ENCODE measurements at places on chromosomes 2 and 18.

DNA sequence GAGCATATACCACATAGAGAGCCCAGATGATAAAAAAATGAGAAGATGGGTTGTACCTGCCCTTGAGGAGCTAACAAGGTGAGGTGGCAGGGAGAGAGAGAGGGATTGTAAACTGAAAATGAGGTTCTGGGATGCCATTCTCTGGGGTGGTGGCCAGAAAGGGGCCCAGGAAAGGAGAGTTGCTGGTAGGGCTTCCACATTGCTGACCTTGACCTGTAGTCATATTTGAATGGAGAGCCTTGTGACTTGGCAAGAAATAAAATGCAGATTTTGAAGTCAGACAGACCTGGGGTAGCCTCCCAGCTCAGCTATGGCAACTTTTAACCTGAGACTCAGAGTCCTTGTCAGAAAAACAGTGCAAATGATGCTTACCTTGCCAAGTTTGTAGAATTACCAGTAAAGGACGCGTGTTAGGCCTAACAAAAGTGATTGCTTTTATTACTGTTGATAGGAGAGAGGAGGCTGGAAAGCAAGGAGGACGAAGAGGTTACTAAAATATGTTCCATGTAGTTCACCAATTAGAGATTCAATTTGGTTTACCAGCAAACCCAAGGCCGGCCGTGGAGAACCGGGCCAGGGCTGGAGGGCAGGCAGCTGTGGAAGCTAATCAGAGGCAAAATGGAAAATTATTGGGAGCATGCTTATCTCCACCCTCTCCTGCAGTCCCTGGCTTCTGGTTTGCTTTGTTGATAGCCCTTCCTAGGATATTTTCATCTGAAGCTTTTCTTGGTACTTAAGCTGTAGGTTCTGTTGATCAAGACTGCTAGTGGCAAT lies 3.9 kb downstream of the NPAS2 start:
- no peak for DNase-seq

GRCh38 chr2:177606636-177607035 lies 214.1 kb downstream of the AGPS start:
- DNase-seq = no peak

- no peak for DNase-seq
Measured at GRCh38 chr2:216312441-216312840, 59.8 kb downstream of the MARCHF4 start.

DNA sequence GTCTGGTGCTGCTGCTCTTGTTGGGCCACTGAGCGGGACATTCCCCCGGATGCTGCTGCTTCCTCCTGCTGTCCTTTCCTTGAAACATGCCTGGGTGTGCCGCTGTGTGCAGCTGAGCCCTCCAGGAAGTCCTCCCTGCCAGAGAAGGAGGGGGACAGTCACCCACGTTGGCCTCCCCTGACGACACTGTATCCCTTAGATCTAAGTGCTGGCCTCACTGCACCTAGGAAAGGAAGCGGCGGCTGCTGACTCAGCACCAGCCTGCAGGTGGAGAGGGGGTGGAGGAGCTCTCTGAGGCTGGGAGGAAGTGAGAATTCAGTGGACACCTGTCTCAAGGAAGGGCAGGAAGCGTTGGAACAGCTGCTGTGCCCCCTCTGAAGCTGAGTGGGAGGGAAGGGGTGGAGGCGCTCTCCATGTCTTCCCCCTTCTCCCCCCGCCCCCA lies 239.8 kb downstream of the HAUS1 start:
- DNase-seq = peak; percentile 58

DNA sequence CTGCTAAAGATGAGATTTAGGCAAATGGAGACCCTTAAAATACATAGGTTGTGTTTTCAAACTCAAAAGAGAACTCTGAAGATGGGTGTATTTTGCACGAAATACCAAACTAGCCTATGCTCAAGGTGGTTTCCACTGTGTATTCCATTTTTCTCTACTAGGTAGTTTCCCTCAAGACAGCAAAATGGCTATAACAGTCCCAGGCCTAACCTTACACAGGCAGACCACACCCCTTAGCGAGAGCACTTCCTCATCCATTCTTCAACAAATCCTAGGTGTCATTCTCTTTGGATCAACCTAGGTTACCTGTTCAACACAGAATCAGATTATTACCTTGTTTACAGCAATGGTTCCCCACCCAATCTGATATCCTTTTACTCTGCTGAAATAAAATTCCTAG lies 42.6 kb downstream of the HNRNPLL start:
- DNase-seq = no peak

DNA sequence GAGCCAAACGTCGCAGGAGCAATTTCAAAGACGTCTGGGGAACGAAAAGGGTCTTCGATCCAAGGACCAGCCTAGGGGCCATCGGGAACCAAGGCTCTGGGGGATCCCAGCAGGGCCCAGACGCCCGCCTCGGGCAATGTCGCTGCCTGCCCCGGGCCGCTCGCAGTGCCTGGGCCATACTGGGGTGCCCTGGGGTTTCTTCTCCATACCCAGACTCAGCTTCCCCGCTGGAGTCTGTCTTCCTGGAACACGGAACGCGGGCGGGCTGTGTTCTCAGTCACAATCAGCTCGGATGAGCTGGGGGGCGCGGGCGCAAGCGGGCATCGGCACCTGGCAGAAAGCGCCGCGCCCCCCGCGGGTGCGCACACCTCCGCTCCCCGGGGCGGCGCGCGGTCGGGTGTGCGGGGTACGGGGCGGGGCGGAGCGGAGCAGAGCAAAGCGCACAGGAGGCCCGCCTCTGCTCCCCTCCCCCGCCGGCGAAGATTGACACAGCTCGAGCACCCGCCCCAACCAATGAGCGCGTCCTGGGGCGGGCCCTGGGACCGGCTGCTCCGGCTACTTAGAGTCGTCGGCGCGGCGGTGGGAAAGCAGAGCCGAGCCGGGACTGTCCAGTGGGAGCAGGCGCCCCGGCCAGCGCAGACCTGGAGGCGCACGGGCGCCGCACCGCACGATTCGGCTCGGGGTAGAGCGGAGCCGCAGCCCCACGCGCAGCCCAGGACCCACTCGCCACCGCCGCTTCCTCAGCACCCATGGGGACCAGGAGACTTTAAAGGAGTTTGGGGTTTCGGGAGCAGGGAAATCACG lies at the start of gene LRATD1:
Gene LRATD1 (plus strand): TSS at position 585 of the 804 bp plus-strand sequence. CDS start 1,263 bp downstream, outside the sequence.
- peak; percentile 21 for DNase-seq

GRCh38 chr18:24600076-24600654 lies 139.7 kb downstream of the HRH4 start:
- DNase-seq = no peak

GRCh38 chr18:79611040-79611681 lies 68.4 kb upstream of the CTDP1 start:
- DNase-seq = no peak

DNA sequence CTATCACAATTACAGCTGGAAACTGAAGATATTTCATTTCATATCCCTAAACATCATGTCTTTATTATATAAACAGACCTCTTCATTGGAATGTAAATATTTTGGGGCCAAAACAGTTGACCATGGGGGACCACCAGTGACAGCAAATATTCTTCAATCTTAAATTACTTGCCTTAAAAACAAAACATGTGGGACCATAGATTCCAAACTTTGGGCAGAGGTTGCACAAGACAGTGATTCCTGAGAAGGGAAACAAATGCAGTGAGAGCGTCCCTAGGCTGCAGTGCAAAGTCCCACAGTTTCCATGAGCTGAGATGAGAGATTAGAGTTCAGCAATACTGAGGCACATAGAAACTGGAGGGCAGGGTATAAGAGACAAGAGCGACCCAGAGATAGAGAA lies 818.9 kb downstream of the CBLN2 start:
- no peak for DNase-seq

DNA sequence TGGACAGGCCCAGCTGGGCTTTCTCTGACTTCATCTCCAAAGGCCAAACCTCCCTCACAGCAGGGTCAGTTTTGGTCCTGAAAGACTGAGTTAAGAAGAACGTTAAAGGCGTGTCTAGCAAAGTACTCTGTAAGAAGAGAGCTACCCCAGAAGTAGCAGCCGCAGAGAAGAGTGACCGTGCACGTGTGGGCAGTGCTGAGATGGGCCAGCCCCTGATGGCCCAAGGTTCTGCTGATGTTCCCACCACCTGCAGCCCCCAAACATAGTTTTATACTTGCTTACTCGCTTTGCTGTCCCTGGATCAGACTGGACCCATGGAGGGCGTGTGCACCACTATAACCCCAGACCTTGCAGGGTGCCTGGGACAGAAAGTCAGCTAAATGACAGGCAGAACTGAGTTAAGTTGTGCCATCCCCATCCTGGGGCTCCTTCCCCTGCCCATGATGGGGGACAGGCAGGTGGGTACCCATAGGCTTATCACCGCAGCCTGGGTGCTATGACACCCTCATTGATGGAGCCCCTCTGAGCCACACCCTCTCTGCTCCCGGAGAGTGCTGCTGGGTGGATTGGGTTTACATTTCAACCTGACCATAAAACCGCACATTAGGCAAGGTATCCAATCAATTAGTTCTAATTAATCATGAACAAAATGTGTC lies 367.3 kb upstream of the HS6ST1 start:
- DNase-seq = no peak

DNA sequence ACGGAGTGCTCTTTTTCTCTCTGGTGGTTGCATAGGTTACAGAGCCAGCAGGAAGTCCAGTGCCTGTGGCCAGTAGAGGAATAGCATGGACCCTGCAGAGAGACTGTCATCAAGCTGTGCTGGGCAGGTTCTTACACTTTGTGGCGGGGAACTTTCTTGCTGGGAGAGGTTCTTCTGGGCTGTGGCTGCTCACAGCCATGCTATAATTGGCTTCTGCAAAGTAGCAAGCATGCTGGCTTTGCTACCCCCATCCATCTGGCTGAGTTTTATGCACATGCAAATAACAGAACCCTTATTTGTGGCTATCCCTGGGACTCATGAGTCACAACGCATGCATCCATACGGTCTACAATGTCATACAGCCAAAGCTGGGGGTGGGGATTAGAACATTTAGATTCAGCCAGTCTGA lies 68.9 kb downstream of the PLCL1 start:
- DNase-seq = no peak

DNA sequence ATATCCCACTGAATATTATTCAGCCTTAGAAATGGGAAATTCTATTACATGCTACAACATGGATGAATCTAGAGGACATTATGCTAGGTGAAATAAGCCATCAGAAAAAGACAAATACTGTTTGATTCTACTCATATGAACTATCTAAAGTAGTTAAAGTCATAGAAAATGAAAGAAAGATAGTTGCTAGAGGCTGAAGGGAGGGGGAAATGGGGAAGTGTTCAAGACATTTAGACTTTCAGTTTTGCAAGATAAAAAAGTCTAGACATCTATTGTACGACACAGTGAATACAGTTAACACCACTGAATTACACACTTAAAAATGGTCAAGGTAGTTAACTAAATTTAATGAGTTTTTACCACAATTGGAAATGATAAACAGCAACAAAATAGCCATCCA lies 835.9 kb upstream of the CHAC2 start:
- no peak for DNase-seq

GRCh38 chr2:146392186-146392585 lies 1452.6 kb upstream of the ACVR2A start:
- DNase-seq = no peak

GRCh38 chr18:75105551-75106254 lies 103.2 kb downstream of the PTGR3 start:
- DNase-seq = no peak

DNA sequence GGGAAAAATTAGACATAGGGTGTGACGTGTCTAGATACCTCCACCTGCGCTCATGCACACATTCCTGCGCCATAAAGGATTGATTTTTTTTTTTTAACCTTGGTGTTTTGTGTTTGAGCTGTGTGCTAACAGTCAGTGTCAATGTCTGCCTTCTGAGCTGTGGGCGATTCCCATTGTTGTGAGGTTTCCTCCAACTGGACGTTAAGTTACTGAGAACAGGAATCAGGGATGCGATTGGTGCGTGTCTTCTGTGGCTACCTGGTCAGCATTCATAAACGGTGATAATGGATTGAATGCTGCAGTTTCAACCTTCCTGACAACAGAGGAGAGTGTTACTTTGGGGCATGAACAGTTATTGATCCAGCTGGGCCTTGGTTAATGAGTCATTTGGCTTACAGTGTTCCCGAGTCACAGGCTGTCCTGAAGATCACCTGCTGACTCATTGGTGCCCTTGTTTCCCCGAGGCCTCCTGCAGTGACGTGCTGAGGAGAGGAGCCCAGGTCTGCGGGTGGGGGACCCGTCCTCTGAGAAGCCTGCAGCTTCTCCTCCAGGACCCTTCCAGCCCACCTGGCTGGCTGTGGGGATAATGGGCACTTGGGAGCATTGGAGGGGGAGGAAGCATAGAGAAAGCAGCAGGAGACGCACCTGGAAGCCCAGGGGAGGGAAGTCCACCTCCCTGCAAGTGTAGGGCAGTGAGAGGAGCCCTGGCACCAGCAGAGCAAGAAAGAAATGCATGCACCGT lies 25.8 kb upstream of the CABYR start:
- DNase-seq = no peak

DNA sequence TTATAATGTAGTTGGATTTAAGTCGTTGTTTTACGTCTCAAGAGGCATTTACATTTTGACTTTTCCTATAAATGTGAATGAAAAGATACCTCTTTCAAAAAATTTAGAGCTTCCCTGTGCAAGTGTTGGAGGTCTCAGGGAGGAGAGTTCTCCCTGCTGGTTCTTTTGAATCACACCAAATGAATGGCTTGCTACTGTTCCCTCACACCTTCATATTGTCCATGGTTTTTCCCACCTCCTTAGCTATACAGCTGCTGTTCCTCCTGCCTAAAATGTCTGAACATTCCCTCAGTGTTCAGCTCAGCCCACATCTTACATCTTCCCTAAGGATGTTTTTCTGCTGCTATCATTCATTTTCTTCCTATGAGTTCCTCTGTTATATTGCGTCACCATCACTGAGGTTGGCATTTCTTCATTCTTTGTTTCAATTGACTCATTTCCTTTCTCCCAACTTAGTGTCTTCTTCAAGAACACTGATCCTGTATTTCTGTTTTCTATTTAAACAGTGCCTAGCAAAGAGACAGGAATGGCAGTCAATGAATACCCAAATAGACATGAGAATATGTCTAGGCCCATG lies 46.0 kb downstream of the COX7A2L start:
- no peak for DNase-seq

GRCh38 chr2:200664770-200665494 lies 79.1 kb downstream of the AOX1 start:
- DNase-seq = no peak

DNA sequence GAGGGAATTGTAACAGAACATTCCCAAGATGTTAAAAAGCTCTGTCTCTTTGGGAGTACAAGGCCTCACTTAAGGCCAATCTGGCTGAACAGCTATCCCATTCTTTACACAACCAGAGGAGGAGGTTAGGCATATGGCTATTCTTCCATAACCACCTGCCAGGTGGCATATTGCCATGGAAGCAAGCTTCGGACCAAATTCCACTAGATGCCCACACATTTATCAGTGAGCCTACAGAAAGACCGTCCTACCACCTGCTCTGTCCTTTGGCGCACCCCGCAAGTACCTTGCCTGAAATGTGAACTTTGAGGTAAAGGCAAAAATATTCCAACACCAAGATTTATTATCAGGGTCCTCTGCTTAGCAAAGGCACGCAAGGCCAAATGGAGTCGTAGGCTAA lies 519.9 kb upstream of the TNP1 start:
- no peak for DNase-seq

- DNase-seq = no peak
Measured at GRCh38 chr18:79223431-79223830, 154.2 kb downstream of the ATP9B start.

- no peak for DNase-seq
Measured at GRCh38 chr2:196331143-196331542, 159.8 kb upstream of the STK17B start.

GRCh38 chr18:63119647-63120046 lies 199.9 kb downstream of the BCL2 start:
- DNase-seq = no peak

GRCh38 chr2:60528281-60529020 lies 25.0 kb downstream of the BCL11A start:
- no peak for DNase-seq

- DNase-seq = no peak
Measured at GRCh38 chr2:216071111-216071851, 10.3 kb downstream of the PECR start.

All from stimulated activated CD4-positive, alpha-beta T cell treated with anti-CD3 and anti-CD28 coated beads, Interleukin-2, amount 100 ng/mL, for 24 hours (primary cell).